IPS DF 19.7 (cell line): ENCODE measurements at places on chromosomes 2 and 18.

- no peak for DNase-seq
Observed at GRCh38 chr2:111923276-111923804, 24.9 kb downstream of the MERTK start.

- DNase-seq, result no peak
Observed at GRCh38 chr2:27086090-27086723, 365 bp upstream of the KHK start.

DNA sequence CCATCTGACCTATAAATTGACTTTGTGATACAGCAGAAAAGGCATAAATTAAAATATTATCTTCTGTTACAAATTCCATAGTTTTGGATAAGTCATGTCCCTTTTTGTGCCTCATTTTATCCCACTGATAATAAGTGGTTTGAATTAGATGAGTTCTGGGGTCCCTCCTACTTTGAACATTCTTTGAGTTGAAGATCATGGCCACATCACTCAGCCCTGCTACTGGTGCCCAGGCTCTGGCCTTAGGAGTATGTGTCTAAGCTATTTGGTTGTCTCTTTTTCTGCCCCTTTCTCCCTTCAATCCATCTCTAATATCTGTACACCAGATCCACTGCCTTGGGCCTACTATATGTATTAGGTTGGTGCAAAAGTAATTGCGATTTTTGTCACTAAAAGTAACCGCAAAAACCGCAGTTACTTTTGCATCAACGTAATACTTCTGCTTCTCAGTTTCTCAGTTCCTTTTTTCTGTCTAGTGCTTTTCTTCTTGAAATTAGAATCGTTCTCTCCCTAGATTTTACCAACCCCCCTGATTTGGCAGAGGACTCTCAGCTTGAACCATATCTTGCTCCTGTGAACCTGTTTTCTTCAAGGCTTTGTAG lies 362.5 kb upstream of the TNP1 start:
- no peak for DNase-seq

GRCh38 chr2:189582140-189582808 lies 1.7 kb upstream of the SLC40A1 start:
- DNase-seq, result no peak

GRCh38 chr2:219626540-219626939 lies 890 bp upstream of the SLC4A3 start:
- no peak for DNase-seq

GRCh38 chr18:28837100-28837499 lies 660.2 kb upstream of the CDH2 start:
- DNase-seq, result no peak

DNA sequence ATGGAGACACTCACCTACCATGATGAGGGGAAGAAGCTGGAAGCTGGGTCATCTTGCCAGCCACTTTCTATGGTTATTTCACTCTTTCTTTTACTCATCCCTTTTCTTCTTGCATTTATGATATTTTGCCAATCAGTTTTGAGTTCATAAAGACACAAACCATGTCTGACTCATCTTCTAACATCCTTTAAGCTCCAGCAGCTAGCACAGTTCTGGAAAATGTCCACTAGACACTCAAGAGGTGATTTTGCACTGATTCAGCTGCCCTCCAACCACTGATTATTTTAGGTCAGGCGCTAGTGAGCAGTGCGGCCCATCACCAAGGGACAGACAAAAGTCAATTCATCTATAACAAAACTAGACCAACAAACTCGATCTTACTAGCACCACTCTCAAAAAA lies 537.1 kb upstream of the ID2 start:
- no peak for DNase-seq

GRCh38 chr2:105384216-105384615 lies 14.6 kb downstream of the FHL2 start:
- DNase-seq, result no peak

GRCh38 chr2:179768765-179769164 lies 92.6 kb downstream of the ZNF385B start:
- DNase-seq, result no peak

DNA sequence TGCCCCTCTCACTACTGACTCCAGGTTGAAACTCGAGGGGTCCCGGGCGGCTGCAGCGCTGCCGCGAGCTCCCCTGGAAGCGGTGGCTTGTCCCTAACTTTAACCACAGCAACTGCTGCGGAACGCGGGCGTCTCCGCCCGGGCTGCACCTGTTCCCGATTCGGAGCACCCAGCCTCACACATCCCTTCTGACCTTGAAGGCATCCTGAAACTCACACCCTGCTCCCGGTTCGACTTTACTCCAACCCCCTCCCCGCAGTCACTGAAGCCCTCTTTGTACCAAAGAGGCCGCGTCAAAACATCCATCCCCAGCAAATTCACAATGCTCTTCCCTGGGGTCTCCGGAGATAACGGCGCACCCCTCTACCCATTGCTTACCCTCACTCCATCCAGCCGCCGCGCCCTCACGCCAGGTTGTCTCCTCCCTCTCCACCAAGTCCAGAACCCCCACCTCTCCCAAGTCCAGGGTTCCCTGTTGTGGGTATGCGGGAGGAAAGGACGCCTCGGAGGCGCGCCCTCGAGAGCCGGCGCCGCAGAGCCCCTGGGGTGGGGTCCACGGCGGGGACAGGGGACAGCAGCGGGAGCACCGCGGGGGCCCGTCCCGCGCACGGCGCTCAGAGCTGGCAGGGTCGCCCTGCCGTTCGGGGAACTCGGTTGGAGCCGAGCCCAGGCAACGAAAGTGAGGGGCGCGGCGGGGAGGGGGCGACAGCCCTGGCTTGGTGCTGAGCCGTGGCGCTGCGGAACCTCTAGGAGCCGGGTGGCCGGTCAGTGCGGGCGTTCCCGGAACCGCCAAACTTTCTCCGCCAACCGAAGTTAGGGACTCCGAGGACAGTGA lies 934 bp downstream of the MYO5B start:
- DNase-seq, result no peak

GRCh38 chr2:33246432-33246831 lies 230.0 kb upstream of the RASGRP3 start:
- DNase-seq, result no peak

GRCh38 chr2:9961013-9961412 lies 9.5 kb downstream of the GRHL1 start:
- no peak for DNase-seq

DNA sequence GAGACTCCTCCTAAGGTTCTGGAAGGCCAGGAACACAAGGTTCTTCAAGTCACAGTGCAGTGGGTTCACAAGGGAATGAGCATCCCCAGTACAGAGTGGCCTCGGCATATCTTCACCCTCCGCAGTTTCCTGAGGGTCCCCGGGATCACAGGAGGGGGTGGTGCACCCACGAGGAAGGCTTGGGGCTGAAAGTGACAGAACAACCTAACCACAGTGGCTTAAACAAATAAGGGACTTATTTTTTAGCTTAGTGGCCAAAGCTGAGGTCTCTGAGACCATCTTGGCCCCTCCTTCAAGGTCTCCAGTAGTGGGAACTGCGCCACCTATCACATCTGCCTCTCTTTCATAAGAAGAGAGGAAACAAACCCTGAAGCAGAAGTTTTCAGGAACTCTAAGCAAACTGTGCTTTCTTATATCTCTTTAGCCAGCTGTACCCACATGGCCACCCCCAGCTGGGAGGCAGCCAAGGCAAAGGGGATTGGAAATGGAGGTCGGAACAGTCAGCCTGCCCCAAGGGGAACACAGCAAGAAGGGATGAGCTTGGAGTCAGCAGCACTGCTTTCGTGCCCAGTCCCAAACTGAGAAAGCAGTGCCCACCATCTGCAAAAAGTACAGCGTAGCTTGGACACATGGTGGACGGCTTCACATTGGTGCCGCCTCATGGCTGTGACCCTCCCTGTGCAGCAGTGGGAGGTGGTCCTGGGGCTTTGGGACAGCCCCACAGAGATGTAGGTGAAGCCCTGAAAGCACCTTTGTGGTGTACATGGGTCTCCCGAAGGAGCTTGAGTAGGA lies 260.0 kb upstream of the ID2 start:
- no peak for DNase-seq

DNA sequence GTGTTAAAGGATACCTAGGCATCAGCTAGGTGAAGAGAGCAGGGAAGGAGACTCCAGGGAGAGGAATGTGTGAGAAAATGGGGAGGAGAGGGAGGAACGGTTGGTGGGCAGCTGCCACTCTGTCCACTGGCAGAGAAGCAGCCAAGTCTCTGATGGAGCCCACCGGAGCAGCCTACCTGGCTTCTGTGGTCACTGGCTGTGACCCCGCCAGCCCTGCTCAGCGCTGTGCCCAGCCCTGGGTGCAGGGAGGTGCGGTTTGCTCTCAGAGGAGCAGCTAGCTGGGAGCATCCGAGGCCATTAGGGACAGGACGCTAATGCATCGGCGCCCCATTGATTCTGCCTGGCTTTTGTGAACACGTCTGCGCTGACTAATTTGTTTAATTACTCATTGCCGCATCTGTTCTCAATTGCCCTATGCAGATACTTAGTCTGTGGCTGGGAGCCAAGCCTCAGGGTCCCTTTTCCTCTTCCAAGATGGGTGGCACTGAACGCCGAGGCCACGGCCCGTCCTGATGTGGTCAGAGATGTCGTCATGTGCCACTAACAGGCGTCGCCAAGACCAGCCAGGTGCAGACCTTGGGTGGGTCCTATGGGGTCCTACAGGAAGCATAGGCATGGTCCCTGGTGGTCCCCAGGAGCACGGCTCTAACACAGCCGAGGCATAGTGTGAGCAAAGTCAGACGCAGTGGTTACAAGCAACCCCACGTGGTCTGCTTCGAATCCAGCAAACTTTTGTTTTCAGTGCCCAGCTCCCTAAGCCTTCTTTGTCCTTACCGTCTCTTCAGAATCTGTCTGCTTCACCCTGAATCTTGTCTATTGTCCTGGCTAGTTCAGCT lies 82.0 kb downstream of the RRM2 start:
- DNase-seq, result no peak

- DNase-seq, result no peak
Observed at GRCh38 chr2:178452870-178453269, 1.7 kb downstream of the PJVK start.

DNA sequence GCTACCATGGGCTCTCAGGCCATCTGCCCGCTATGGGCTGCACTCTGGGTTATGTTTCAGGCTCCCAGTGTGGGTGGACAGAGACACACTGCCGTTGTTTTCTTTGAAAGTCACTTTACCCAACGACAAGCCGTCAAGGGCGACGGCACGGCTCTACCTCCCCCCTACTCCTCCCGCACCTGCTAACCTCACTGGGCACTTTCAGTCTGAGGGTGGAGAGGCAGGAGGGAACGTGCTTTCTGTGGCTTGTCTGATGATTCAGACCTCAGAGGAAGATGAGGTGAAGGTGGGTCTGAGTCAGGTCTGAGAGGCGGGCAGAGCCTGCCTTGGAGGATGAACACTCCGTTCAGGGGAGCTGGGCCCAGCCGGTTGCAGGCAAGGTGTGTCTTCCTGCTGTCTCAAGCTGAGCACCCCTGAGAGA lies 147.6 kb upstream of the HDAC4 start:
- DNase-seq, result no peak

- DNase-seq, result no peak
Observed at GRCh38 chr18:57804557-57804956, 1.4 kb upstream of the ATP8B1 start.

DNA sequence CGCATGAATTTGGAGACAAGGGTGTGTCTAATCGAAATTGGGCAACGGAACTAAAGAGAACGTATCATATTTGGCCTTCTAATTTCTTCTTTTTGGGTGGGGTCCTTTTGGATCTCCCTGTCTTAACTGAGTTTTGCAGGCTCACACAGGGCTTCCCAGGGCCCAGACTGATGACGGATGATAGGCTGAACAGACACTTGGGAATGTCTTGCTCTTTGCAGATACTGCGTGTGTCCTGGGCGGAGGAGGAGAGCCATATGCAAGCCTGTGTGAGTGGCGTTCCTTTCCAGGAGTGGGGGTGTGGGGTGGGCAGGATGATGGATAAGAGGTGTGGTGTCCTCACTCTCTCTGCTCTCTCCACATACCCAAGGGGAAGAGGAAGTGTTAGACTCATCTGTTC lies 40.1 kb downstream of the TNP1 start:
- no peak for DNase-seq

- DNase-seq, result no peak
Observed at GRCh38 chr18:10035281-10035991, 121.6 kb downstream of the VAPA start.

- no peak for DNase-seq
Observed at GRCh38 chr2:105373344-105373781, 25.5 kb downstream of the FHL2 start.

- DNase-seq, result no peak
Observed at GRCh38 chr2:221554769-221555493, 17.2 kb downstream of the EPHA4 start.

DNA sequence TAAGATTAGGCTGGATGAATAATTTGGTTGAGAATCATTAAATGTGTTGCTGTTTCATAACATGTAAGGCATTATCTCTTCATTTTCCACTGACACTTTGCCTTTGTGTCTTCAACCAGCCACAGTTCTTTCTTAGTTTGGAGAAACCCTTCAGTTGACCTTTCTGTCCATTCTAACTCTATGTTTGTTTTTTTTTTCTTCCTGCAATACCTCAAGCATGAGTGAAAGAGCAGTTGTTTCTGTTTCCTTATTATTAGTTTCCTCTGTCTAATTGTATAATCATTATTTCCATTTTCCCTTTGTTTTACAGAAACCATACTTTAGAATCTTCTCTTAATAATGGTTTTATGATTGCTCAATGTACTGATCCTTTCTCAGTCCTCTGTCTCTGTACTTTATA lies 25.6 kb downstream of the HADHB start:
- no peak for DNase-seq
